GM23248 (cell line): ENCODE measurements at places on chromosomes 3 and 15. TPM values are rescaled to one million over a fixed set of nuclear protein-coding genes. Genes with fewer than 3 reads are reported as not detected.

The SENP5 gene
- polyA plus RNA-seq: 16.2 and 16.9 TPM in 2 replicates

The DPPA2 gene
- polyA plus RNA-seq: not detected in 2 replicates

The ILDR1 gene
- not detected in 2 replicates for polyA plus RNA-seq

The RNF168 gene
- polyA plus RNA-seq: 13.6 and 14.2 TPM in 2 replicates

The BFSP2 gene
- not detected in 2 replicates for polyA plus RNA-seq

The FSTL1 gene
- 1,910 and 1,919 TPM in 2 replicates for polyA plus RNA-seq
